ENCODE measurements at places on chromosomes 6 and 20.

DNA sequence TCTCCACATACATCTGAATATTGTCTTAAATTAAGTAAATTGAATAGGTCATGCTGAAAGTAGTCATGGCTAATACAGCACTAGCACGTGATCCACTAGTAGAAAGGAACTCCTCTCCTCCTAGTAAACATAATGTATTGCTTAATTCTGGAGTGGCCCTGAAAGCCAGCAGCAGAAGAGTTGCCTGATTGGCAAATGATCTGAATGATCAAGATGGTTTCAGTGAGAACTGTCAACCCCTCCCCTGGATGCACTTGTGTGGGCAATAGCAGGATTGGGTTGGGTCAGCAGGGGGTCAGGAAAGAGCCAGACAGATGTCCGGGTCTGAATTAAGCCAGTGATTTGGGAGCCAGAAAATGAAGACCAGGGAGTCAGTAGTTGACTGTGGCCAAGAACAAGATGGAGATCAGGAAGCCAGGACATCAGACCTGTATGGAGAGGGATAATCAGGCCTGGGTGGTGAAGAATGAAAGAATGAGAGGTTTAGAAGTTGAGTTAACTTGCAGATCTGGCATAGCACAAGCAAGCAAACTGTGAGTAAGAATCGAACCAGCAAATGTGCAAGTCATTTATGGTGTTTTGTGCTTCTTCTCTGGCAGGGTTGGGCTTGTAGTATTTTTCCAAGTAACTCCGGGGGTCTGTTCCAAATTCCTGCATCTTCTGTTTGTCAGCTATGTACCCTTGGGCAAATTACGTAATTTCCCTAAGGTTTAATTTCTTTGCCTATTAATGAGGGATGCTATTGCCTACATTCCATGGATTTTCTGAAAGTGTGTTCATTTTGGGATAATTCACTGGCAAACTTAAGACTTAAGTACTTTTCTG lies 304.9 kb downstream of the CD109 start:
- no peaks in the 10 kb centered on the region for H3K4me1 ChIP-seq
- no peaks in the 10 kb centered on the region for H3K36me3 ChIP-seq
- no peak for DNase-seq
- no peak overlapping the region for H3K4me3 ChIP-seq
- no peak overlapping the region for H3K27ac ChIP-seq

- H3K4me3 ChIP-seq, result no peak overlapping the region
- H3K36me3 ChIP-seq, result no peaks in the 10 kb centered on the region
- H3K4me1 ChIP-seq, result no peaks in the 10 kb centered on the region
- no peak overlapping the region for H3K27ac ChIP-seq
These were observed 159.1 kb downstream of the TINAG start for GRCh38 chr6:54467384-54467783.

DNA sequence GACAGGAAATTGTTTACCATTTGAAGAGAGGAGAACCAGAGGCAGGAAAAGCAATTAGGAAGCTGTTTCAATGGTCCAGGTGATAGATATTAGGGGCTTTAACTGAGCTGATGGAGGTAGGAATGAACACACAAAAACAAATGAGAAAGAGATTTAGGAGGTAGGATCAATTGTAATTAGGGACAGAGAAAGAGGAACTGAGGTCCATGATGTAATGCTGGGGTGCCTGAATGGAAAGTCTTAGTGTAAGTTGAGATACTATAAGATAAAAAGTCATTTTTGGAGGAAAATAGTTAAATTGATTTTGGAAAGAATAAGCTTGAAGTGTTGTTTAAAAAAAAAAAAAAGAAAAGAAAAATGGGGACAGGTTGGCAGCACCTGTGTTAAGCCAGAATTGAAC lies 58.5 kb upstream of the B3GAT2 start:
- no peak overlapping the region for H3K4me3 ChIP-seq
- peaks cover 15% of the 10 kb centered on the region for H3K27me3 ChIP-seq
- no peaks in the 10 kb centered on the region for H3K4me1 ChIP-seq
- no peak for DNase-seq

- H3K27me3 ChIP-seq, result no peaks in the 10 kb centered on the region
- H3K4me1 ChIP-seq, result no peaks in the 10 kb centered on the region
- H3K4me3 ChIP-seq, result no peak overlapping the region
- no peak for DNase-seq
- H3K36me3 ChIP-seq, result no peaks in the 10 kb centered on the region
- H3K27ac ChIP-seq, result no peak overlapping the region
These were observed 208.5 kb upstream of the SSTR4 start for GRCh38 chr20:22826306-22827230.

- H3K4me3 ChIP-seq, result no peak overlapping the region
- H3K27ac ChIP-seq, result no peak overlapping the region
- no peak for DNase-seq
- H3K36me3 ChIP-seq, result peaks cover 4% of the 10 kb centered on the region
These were observed 44.7 kb downstream of the MCUR1 start for GRCh38 chr6:13769655-13770053.

GRCh38 chr20:48224533-48225050 lies 439.3 kb upstream of the SULF2 start:
- H3K4me1 ChIP-seq, result no peaks in the 10 kb centered on the region
- H3K4me3 ChIP-seq, result no peak overlapping the region
- no peak for DNase-seq
- H3K27me3 ChIP-seq, result peaks cover 74% of the 10 kb centered on the region
- no peaks in the 10 kb centered on the region for H3K36me3 ChIP-seq

DNA sequence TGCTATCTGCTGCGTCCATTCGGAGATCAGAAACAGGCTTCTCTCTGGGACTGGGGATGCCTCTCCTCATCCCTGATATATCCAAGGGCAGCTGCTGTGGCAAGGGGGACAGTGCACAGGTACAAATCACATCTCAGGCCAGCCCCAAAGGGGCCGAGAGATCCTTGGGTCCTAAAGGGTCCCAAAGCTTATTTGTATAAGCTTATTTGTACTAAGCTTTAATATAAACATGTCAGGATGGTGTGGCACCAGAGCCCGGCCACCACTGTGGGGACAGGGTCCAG lies 45.3 kb downstream of the FGD2 start:
- peaks cover 56% of the 10 kb centered on the region for H3K4me1 ChIP-seq
- no peaks in the 10 kb centered on the region for H3K27me3 ChIP-seq
- peak overlapping the region; percentile 68 for H3K4me3 ChIP-seq
- H3K36me3 ChIP-seq, result peaks cover 32% of the 10 kb centered on the region

GRCh38 chr20:61972636-61973508 lies 92.8 kb downstream of the TAF4 start:
- H3K27ac ChIP-seq, result no peak overlapping the region
- H3K27me3 ChIP-seq, result peaks cover 11% of the 10 kb centered on the region
- peaks cover 16% of the 10 kb centered on the region for H3K36me3 ChIP-seq
- DNase-seq, result no peak

- H3K4me3 ChIP-seq, result no peak overlapping the region
- H3K27ac ChIP-seq, result no peak overlapping the region
- no peaks in the 10 kb centered on the region for H3K27me3 ChIP-seq
- H3K4me1 ChIP-seq, result peaks cover 36% of the 10 kb centered on the region
These were observed 155.4 kb downstream of the ZFAND3 start for GRCh38 chr6:37974943-37975342.

DNA sequence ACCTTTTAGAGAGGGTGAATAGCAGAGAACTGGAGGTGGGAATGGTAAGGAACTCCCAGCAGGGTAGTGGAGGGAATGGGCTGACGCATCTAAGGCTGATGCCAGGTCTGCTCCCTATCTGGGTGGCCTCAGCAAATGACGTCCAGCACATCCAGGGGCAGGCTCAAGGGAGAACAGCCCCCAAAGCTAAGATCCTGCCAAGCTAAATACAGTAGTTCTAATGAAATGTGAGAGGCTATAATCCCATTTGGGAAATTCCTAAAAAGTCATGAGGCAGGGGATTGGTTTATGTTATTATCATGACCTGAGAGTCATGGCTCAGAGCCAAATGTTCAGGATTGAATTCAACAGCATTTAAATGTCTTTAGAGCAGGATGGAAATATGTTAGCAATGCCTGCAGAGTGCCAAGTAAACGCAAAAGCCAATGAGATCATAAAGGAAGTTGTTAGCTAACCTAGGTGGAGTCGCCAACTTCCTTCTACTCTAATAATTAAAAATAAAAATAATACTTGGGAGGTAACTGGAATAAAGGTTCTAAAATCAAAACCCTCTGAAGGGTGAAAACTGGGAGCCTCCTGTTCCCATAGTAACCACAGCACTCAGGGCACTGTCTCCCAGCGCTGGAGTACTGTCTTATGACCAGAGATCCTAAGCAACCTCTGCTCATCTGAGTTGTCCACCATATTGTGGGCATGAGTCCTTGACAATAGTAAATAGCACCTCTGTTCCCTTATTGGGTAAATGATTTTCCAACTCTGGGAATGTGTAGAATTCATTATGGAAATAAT lies 34.8 kb downstream of the IYD start:
- H3K4me3 ChIP-seq, result no peak overlapping the region
- H3K36me3 ChIP-seq, result no peaks in the 10 kb centered on the region
- H3K4me1 ChIP-seq, result no peaks in the 10 kb centered on the region
- DNase-seq, result no peak
- no peak overlapping the region for H3K27ac ChIP-seq

DNA sequence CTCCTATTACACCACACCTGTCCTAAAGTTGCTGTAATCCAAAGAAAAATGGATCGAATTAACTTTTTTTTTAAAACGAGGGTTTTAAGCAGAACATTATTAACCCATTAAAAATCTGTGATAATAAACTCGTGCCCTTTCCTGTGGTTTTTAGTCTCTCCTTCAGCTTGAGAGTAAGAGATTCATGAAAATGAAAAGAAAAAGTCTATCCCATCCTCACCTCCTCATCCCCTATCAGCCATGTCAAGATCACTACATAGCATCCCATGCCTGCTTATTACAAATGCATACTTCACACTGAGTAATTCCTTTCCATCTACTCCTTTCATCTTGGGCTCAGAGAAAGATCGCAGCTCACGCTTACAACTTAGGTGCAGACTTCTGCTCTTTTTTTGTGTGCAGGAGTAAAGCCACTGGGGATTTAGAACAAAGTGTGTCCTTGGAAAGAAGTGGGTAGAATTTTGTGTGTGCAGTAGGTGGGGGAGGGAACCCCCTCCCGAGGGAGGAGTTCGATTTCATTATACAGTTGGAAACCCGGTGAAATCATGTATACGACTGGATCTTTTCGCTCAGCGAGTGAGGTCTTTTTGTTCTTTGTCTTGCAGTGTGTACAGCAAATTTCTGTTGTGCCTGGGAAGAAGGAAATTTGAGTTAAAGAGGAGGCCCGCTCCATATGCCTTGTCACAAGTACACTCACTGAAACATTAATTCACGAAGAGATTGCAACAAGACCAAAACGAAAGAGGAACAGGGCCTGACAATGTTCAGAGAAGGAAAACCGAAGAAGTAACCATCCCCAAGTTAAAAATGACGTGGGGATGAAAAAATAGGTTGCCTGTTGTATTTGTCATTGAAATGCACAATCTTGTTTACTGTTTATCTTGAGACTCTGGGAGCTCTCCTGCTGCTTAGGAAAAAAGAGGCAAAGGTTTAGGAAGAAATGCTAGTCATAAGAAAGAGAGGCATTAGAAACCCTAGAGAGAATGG lies 146.5 kb upstream of the ZNF217 start:
- H3K36me3 ChIP-seq, result no peaks in the 10 kb centered on the region
- H3K4me3 ChIP-seq, result peak overlapping the region; percentile 70
- H3K27ac ChIP-seq, result peak overlapping the region; percentile 56
- peaks cover 22% of the 10 kb centered on the region for H3K4me1 ChIP-seq
- no peaks in the 10 kb centered on the region for H3K27me3 ChIP-seq

DNA sequence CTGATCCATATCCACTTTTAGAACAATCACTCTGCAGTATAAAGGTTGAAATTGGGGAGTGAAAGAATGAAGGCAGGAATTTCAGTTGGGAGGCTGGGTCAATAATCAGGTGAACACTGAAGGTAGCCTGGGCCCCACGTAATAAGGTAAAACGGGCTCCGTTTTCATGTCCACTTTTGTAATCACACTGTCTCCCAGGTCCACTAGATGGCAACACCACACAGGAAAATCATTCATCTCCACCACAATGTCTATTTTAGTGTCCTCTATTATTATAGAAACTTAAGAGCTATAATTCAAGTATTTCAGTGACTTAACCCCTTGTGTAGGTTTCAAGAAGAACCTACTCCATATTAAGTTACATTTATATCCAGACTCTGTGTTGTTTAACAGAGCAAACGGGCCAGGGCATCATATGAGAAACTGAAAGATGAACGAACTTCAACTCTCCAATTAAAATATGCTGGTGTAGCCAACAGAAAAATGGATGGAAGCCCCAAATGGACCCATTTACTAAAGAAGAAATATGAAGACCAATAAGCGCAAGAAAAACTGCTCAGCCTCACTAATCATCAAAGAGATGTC lies 45.9 kb upstream of the MC3R start:
- H3K36me3 ChIP-seq, result no peaks in the 10 kb centered on the region
- H3K4me1 ChIP-seq, result no peaks in the 10 kb centered on the region
- no peak overlapping the region for H3K4me3 ChIP-seq
- DNase-seq, result no peak
- H3K27ac ChIP-seq, result no peak overlapping the region

- H3K4me3 ChIP-seq, result no peak overlapping the region
- no peaks in the 10 kb centered on the region for H3K27me3 ChIP-seq
- H3K4me1 ChIP-seq, result peaks cover 12% of the 10 kb centered on the region
- no peak for DNase-seq
- no peak overlapping the region for H3K27ac ChIP-seq
These were observed 302.1 kb upstream of the RUNX2 start for GRCh38 chr6:45026003-45026516.

GRCh38 chr6:15946701-15947385 lies 182.0 kb upstream of the MYLIP start:
- H3K4me1 ChIP-seq, result no peaks in the 10 kb centered on the region
- H3K27ac ChIP-seq, result no peak overlapping the region
- DNase-seq, result no peak
- H3K27me3 ChIP-seq, result no peaks in the 10 kb centered on the region

GRCh38 chr6:13284646-13285045 lies 43.7 kb downstream of the TBC1D7 start:
- H3K36me3 ChIP-seq, result no peaks in the 10 kb centered on the region
- H3K27me3 ChIP-seq, result no peaks in the 10 kb centered on the region
- H3K4me3 ChIP-seq, result no peak overlapping the region
- no peak for DNase-seq
- H3K27ac ChIP-seq, result no peak overlapping the region

GRCh38 chr6:89977808-89978748 lies 83.8 kb downstream of the GJA10 start:
- H3K4me1 ChIP-seq, result peaks cover 3% of the 10 kb centered on the region
- no peaks in the 10 kb centered on the region for H3K27me3 ChIP-seq
- H3K4me3 ChIP-seq, result no peak overlapping the region
- DNase-seq, result no peak
- peaks cover 9% of the 10 kb centered on the region for H3K36me3 ChIP-seq
- H3K27ac ChIP-seq, result no peak overlapping the region

- DNase-seq, result no peak
- H3K27ac ChIP-seq, result no peak overlapping the region
- H3K4me1 ChIP-seq, result no peaks in the 10 kb centered on the region
- no peak overlapping the region for H3K4me3 ChIP-seq
- H3K36me3 ChIP-seq, result no peaks in the 10 kb centered on the region
- H3K27me3 ChIP-seq, result peaks cover 19% of the 10 kb centered on the region
These were observed 59.9 kb upstream of the SOX4 start for GRCh38 chr6:21533678-21534077.

- H3K27ac ChIP-seq, result no peak overlapping the region
- DNase-seq, result no peak
- no peaks in the 10 kb centered on the region for H3K36me3 ChIP-seq
- H3K4me1 ChIP-seq, result no peaks in the 10 kb centered on the region
These were observed 86.3 kb upstream of the PROKR2 start for GRCh38 chr20:5402903-5403531.

GRCh38 chr6:97405818-97406409 lies 122.9 kb upstream of the MMS22L start:
- no peak overlapping the region for H3K4me3 ChIP-seq
- H3K27me3 ChIP-seq, result peaks cover 9% of the 10 kb centered on the region
- no peaks in the 10 kb centered on the region for H3K4me1 ChIP-seq
